ENCODE measurements at places on chromosomes 1 and 21.

DNA sequence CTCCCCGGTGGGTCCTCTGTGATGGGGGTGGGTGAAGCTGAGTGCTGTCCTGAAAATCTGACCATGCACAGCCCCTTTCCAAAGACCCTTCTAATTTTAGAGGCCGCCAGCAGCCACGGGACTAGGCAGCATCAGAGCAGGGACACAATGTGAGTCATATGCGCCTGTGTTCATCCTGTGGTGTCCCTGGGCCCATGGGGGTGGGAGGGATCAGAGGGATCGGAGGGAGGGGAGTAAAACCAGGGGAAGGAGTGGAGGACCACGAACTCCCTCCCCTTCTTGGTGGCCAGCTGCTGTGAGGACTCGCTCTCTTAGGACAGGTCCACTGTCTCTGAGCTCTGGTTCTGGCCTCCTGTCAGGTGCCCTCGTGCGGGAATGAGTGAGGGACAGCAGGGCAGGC is 61.5 kb downstream of the ADARB1 start:
- DNase-seq, result no peak

DNA sequence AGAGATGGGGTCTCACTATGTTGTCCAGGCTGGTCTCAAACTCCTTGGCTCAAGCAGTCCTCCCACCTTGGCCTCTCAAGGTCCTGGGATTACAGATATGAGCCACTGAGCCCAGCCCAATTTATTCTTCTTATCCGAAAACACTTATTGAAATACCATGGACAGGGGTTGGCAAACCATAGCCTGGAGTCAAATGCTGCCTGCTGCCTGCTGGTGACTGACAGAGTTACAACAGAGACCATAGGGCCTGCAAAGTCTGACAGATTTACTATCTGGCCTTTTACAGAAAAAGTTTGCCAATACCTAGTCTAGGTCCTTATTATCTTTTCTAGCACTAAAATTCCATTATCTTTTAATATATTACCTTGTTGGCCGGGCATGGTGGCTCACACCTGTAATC is 87.1 kb upstream of the ZNF281 start:
- no peak for DNase-seq

DNA sequence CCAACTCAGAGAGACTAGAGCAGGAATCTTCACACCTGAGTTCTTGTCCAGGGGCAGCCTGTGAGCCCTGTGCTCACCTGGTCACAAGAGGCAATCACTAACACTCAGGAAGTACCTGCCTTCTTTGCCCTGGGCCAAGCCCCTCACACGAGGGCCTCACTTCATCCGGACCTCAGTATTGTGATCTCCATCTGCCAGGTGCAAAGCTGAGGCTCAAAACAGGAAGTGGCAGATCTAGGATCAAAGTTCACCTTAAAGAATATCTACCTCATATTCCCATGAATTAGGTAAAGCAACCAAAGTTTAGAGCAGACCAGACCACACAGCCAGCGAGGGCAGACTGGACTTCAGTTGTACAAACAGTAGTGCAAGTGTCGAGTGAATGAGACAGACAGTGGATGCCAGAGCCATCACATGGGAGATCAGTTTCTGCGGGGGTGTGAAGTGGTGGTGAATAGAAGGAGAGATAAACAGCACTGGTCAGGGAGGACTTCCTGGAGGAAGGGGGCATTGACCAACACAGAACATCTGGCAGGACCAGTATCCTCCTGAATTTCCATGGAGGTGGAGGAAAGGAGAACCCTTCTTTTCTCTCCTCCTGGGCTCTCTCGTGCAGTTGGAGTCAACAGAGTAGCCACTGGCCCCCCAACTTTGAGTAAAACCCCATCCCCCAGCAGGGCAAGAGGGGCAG is 116.6 kb upstream of the ZBTB40 start:
- DNase-seq, result no peak

DNA sequence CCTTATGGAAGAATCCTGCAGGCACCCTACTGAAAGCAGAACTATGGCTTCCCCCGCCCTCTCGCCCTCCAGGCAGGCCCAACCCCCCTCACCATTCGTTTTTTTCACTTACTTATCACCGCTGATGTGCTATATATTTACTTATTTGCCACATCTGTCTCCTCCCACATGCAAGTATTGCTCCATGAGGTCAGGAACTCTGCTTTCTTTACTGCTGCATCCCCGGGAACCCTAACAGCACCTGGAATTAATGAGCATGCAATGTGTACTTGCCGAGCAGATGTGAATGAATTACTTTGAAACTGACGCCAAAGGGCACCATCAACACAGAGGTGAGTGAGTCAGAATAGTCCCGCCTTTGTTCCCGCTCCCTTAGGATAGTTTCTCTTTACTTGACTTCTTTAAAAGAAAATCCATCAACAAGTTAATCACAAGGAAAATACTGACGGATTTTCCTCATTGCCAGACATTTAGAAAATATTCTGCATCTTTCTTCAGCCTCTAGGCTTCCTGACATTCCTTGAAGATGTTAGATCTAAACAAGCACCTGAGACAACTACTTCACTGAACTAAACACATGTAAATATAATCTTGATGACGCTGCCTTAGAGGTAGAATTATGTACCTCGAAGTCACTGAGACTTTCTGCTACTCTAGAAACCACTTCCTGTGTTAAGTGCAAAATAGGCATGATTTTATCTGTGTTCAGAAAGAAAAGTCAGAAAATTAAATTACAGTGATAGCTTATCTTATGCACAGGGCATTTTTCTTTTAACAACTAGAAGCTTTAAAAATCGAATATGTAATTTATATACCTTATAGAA is 17.5 kb upstream of the RAB4A start:
- no peak for DNase-seq

DNA sequence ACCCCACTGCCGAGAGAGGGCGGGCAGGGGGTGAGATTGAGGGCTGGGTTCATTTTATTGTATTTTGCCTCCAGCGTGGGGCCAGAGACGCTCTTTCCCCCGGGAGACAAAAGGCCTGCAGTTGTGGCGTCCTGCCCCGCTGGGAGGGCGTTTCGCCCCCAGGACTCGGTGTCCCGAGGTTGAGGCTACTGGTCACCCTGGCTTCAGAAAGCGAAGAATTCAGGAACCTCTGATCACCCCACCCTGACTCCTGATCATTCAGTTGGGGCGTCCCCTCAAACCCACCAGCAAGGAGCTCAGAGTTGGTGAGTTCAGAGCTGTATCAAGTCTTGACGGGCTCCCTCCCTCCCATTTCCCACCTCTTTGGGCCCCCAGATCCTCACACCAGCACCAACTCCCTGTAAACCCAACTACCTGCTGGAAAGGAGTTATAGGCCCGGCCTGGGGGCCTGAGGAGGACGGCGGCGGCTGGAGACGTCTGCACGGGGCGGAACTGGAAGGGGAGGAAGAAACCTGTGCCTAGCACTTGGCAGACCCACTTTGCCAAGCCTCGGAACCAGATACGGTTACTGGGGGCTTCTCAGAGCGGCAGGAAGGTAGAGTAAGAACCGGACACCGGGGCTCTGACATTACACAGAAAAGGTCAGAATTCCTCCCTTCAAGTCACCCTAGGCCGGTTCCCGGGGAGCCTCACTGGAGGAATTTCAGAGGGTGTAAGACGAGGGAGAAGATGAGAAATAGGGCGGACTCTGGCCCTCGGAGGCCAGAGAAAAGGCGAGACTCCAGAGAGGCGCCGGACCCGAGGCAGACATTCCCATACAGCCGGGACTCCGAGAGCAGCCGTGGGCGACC is 761 bp upstream of the PAX7 start:
- no peak for DNase-seq

- no peak for DNase-seq
Measured at GRCh38 chr1:226945858-226946245, 5.8 kb downstream of the COQ8A start.

DNA sequence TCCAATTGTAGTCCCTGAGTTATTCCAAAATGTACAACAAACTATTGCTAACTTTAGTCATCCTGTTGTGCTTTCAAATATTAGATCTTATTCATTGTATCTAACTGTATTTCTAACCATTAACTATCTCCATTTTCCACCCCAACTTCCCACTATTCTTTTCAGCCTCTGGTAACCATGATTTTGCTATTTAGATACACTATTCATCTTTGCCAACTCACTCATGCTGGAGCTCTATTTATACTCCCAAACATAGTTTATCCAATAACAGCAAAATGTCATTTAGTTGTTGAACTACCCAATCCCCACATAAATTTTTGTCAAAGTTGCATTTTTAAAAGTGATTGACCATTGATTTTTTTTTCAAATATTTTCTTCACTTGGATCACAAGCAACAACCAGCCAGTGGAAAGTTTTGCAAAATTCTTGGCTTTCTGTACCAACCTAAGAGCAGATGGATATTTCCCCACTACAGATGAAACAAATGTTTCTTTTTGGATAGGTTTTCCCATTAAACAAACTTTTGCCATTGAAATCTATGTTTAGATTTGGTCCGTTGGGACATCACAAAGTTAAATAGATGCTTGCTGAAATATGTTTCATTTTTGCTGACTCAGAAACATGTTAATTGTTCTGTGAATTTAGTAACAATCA is 866.0 kb downstream of the LTN1 start:
- DNase-seq, result no peak

- DNase-seq, result no peak
Measured at GRCh38 chr1:165052936-165053335, 303.6 kb downstream of the LMX1A start.

- DNase-seq, result no peak
Measured at GRCh38 chr1:156530006-156530405, 29.4 kb upstream of the MEF2D start.

- no peak for DNase-seq
Measured at GRCh38 chr1:68495532-68495931, 1.4 kb downstream of the DEPDC1 start.

DNA sequence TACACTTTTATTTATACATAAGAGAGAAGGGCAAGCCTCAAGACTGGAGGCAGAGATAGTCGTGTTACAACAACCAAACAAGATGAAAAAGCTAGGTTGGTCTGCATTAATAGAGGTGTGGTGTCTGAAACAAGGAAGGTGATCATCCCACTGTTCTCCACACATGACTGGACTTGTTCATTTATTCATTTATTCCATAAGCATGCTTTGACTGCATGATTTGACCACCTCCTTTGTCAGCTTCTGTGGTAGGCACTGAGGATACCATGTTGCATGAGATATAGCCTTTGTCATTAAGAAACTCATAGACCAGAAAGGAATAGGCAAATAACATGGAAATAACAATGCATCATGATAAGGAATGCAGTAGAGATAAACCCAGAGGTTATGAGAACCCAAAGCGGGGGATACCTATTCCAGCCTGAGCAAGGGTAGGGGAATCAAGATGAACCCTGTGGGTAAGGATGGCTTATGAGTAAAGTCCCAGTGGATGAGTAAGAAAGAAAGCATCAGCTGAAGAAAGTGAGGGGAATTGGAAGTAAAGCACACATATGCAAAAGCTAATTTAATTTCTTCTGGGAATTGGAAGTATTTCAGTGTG is 173.7 kb upstream of the FGGY start:
- no peak for DNase-seq

GRCh38 chr1:75130865-75131564 is 3.2 kb upstream of the LHX8 start:
- DNase-seq, result no peak

- DNase-seq, result no peak
Measured at GRCh38 chr1:242745079-242745478, 220.6 kb upstream of the PLD5 start.

DNA sequence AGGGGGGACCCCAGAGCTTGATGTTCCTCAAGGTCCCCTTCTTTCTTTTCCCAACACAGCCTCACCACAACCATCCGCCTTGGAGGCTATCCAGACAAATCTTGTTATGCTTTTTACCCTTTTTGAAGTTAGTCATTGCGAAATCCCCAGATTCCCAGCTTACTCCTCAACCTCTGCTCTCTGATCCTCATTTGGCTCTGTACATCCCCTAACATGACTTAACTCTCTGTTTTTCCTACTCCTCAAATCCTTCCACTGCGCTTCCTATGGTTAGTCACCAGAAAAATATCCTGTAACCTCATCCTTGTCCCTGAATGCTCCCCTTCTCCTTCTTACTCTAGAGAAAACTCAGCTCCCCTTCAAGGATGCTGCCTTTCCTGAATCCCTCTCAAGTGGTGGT is 189.1 kb upstream of the POU3F1 start:
- no peak for DNase-seq

DNA sequence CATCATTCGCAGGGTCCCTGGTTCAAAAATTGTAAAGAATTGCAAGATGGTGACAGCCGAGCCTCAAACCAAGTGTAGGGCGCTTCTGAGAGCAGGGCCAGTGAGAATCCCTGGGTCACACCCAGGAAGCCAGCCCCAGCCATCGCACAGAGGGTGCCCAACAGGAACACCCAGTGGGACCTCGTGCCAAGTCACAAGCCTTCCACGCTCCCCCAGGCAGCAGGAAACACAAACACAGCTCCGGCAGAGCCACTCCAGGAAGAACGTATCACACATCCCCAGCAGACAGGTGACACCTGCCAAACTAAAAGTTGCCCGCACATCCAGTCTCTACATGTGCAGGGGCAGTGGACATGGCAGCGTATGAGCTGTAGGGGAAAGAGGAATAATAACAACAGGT is 20.2 kb downstream of the DHRS3 start:
- no peak for DNase-seq

DNA sequence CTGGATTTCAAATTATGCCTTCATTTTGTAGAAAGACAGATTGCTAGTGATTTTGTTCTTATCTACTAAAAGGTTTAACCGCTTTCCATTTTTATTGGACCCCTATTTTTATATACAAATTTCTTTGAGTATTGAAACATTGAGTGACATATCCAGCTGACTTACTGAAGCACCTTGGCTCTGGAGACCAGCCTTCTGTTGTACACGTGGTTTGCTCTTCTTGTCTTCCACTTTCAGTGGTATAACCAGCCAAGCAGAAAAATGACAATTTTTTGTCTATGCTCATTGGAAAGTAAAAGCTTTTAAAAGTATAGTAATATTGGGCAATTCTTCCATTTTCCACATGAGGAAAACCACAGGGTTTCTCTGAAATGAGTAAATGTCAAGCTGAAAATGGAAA is 4.4 kb downstream of the F13B start:
- DNase-seq, result no peak

DNA sequence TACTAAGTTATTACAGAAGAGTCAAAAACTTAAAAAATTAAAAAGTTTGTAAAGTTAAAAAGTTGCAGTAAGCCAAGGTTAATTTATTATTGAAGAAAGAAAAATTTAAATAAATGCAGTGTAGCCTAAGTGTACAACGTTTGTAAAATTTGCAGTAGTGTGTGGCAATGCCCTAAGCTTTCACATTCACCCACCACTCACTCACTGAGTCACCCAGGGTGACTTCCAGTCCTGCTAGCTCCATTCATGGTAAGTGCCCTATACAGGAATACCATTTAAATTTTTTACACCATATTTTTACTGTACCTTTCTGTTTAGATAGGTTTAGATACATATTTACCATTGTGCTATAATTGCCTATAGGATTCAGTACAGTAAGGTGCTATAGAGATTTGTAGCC is 88.6 kb downstream of the CTH start:
- DNase-seq, result no peak

- DNase-seq, result no peak
Measured at GRCh38 chr21:45886610-45887026, 95.0 kb upstream of the COL6A1 start.

- DNase-seq, result no peak
Measured at GRCh38 chr1:42358791-42359190, 21.8 kb upstream of the RIMKLA start.

- DNase-seq, result no peak
Measured at GRCh38 chr21:36194024-36194423, 37.4 kb downstream of the DOP1B start.

- DNase-seq, result no peak
Measured at GRCh38 chr1:61892977-61893376, 150.7 kb downstream of the PATJ start.
